ENCODE measurements at places on chromosomes 5 and 9.

DNA sequence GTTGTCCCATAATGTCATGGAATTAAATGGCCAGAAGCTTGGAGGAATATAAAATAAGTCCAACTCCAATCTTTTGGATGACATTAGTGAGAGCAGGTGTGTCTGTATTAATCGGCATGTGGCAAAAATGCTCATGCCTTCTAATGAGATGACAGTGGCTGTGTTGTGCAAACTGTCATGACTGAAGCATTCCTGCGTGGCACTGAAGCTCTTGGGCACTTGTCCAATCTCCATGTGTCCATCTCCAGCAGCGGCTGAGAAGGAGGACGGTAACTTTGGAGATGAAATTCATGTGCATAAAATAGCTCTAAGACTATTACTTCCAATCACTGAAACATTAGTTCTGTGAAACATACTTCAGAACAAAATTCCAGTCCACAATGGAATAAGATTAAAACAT, 697.5 kb upstream of the GRAMD2B start:
- DNase-seq: no peak

GRCh38 chr9:132410642-132411041, 631 bp downstream of the CFAP77 start:
- DNase-seq: no peak

DNA sequence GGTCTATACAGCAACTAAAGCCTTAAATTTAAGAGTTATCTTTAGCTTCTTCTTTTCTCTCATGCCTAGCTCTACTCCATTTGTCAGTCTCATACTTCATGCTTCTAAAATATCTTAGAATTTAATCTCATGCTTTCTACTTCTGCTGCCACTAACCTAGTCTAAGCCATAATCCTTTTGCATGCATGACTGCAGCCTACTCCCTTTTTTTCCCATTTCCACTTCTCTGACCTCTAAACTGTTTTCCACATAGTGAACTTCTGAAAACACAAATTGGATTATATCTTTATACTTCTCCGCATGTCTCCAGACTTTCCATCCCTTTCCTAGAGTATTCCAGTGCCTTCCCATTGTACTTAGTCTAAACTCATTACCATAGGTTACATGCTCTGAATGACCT, 193.0 kb downstream of the XRCC4 start:
- DNase-seq: no peak

- no peak for DNase-seq
Measured at GRCh38 chr9:10921671-10922070, 308.9 kb upstream of the PTPRD start.

DNA sequence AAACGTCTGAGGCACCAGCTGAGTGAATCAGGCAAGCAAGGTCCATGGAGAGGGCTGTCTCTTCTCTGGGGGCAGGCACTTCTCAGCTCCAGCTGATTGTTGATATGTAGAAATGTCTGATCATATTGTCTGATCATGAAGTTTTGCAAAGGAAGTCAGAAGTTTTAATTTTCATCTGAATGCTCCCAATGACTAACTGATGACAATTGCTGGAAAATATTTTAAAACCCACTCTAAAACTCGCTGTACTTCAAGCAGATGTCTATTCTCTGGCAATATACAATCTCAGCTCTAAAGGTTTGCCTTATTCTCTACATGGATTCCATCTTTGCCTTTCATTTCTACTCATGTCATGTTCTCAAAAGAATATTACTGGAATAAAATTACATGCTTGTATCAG, 12.7 kb downstream of the PLK2 start:
- DNase-seq: no peak

DNA sequence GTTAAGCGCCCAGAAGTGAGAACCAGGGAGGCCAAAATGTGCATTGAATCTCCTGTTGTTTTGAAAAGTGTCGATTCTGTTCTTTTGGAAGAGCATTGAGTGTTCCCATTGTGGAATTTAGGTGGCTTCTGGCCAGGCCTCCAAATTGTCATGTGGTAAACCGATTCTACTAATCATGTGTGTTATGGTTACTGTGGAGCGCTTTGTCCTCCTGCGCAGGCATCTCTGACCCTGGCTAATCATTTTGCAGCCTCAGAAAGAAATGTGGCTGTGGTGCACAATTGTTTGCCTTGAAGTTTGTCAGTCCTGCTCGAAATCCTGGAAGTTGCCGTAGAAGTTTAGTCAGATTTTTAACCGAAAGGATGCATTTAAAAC, 121.3 kb downstream of the RASGRF2 start:
- no peak for DNase-seq

GRCh38 chr5:173573126-173573960, 43.1 kb downstream of the BOD1 start:
- DNase-seq: peak; percentile 77

DNA sequence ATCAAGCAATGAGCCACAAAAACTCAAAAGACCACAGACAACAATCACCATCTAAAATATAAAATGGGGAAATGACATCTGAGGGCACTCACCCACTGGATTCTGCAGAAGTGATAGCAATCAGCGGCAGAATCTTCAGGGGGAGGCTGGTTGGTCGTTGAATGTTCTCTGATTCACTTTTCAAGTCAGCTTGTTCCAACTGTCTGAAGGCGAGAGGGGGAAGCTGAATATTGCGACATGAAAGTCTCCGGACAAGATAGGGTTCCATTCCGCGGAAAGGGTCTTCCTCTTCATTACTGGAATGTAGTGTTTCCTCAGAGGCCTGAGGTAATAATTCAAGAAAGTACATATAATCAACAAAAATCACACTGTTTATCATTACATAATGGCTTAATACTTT, 94.9 kb upstream of the PDE4D start:
- no peak for DNase-seq

- DNase-seq: no peak
Measured at GRCh38 chr5:133927300-133928180, 40.9 kb downstream of the C5orf15 start.

GRCh38 chr9:106964329-106964728, 101.4 kb downstream of the ZNF462 start:
- DNase-seq: no peak

- no peak for DNase-seq
Measured at GRCh38 chr9:86809759-86810367, 137.4 kb downstream of the GAS1 start.

- DNase-seq: no peak
Measured at GRCh38 chr5:73233461-73234203, 60.6 kb downstream of the TMEM174 start.

DNA sequence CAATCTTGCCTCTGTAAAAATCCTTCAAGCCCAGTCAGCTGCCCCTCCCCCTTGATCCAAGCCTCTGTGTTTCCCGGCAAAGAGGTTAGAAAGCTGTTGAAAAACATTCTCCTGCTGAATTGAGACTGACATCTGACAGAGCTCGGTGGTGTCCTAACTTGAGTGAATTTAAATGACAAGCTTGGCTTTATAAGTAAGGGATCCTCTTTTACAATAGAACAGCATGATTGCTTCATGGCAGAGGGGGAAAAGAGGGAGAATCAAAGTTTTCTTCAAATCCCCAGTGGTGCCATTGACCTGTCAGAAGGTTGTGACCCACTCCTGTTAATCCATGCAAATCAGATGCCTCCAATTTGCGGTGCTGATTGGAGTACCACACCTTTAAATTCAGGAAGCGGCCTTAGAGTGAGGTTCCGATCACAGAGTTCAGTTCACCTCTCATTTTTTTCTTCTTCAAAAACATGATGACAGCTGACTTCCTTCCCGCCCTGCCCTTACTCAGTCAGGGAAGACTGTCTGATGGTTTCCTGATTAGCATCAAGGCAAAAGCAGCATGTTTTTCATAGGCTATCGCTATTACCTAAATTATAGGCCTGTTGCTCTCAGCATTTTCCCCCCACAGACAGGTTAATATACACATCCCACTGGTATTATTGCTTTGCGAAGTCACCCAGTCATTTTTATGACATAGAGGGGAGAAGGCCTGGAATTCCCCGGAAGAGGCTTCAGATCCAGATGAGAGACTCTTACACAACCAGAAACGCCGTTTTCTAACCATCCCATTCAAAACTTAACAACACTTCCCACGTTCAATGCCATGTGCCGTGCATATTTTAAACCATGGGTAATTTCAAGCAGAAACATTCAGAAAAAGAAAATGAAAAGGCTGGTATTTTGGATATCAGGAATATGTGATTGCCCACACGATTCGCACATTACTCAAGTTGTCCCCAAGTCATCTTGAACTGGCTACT, 141.4 kb downstream of the EBF1 start:
- DNase-seq: no peak

- DNase-seq: no peak
Measured at GRCh38 chr9:136824496-136825225, 16.9 kb downstream of the RABL6 start.

DNA sequence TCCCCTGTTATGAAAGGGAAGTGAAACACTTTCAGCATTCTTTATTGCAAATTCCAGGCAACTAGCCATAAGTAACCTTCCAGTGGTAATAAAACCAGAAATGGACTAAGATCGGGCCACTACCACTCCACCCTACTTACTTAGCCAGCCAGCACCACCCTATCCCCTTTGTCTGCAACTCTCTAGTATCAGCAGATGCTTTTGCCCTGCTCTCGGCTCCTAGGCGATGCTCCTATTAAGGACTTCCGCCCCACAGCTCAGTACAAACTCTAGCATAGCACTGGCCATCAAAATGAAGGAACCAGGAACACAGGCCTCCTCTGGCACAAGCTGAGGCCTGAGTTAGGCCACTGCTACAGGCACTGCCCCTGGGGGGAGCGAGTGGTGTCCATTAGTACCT, 81.2 kb downstream of the GLDC start:
- peak; percentile 69 for DNase-seq

GRCh38 chr9:127972236-127972871, 8.4 kb downstream of the EEIG1 start:
- no peak for DNase-seq

GRCh38 chr5:82620957-82621600, 342.9 kb upstream of the RPS23 start:
- no peak for DNase-seq

DNA sequence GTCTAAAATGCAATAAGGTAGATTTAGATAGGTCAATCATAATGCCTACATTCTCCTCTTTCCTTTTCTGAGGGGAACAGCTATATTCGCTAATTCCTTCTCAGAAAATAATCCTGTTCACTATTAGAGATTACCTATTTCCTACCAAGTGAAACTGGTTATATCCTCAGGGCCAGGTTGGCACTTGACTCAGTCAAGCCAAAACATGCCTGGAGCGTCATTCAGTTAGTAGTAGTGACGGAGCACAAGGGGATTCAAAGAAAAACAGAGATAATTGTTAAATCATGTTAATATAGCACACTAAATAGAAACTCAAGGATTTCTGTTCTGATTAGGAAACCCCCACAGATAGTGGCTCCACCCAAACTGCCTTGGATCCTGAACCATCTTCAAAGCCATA, 515.4 kb upstream of the PTPRD start:
- no peak for DNase-seq

GRCh38 chr9:129702589-129703520, 37.4 kb downstream of the PRRX2 start:
- no peak for DNase-seq

- no peak for DNase-seq
Measured at GRCh38 chr5:100448111-100448528, 87.1 kb upstream of the FAM174A start.

DNA sequence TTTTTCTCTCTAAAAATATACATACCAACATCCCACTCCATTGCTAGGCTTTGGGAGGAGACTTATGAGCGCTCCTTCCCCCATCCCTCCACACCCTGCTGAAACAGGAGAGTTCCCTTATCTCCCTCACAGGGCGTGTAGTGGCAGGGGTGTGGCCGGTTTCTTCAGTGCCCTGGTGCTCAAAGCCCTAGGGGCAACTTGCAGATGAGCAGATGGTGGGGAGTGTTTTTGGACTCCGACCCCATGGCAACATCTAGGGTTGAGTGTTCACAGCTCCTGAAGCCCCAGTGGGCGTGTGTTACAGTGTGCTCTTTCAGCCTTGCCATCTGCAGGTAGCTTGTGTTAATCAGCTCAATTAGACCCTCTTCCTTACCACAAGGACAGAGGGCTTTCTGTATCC, 409.5 kb downstream of the MAT2B start:
- no peak for DNase-seq

DNA sequence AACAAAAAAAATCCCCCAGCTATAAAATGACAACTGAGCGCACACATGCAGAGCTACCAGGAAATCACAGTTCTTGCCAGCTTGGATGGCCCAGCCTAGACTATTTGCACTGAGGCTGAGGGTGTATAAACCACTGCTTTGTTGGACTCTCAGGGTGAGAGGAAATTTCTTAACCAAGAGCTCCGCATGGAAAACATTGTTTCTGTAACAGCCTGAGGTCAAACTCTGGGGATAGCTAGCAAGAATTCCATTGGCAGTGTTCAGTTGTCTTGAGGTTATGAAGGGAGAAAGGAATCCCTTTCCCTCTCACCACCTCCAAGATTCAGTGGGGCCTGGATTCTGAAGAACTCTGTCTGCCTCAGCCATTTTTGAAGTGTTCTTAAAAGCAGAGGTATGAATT, 360.0 kb downstream of the OSTF1 start:
- no peak for DNase-seq

- DNase-seq: no peak
Measured at GRCh38 chr9:22041775-22042174, 32.7 kb upstream of the CDKN2B start.

DNA sequence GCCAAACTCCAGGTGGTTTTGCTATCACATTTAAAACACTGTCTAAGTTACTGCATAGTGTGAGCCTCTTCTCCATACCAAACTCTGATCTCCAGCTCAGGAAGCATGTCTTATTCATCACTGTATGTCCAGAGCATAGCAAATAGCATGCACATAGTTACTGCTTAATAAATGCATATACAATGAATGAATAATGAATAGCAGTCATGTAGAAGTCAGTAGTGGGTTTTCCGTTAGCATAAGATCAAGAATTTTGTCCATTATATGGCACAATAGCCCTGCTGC, 329.4 kb downstream of the ARRDC3 start:
- no peak for DNase-seq

DNA sequence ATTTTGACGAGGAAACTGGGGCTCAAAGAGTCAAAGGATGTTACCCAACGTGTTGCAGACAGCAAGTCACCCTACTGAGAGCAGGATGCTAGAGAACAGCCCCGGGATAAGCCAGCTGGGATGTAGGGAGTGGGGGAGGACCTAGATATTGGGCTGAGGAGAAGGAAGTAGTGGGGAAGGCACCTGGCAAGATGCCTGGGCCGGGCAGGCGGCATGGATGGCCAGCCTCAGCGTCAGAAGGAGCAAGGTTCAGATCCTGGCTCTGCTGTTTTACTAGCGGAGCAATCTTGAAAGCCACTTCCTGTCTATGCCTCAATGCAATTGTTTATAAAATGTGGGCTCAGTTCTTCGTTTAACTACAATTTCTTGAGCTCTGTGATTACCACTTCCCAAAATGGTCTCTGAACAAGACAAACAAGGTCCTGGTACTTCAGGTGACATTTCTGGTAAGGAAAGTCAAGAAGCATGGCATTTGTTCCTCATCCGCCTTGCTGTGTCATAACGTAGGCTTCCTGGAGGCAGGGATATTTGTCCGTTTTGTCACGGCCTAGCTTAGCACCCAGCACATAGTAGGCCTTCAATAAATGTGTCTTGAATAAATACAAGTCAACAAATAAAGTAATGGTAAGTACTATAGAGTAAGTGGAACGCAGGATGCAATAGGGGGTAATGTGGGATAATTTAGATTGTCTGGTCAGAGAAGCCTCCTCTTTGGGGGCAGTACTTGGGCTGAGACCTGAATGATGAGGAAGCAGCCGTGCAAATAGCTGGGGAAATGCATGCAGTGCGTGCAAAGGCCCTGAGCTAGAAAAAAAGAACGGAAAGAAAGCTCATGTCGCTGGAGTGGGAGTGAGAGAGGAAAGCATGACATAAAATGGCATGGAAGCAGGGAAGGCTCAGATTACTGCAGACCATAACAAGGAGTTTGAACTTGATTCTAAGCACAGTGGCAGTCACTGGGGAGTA, 70.5 kb downstream of the SMIM23 start:
- no peak for DNase-seq
